ENCODE measurements at places on chromosomes 13 and 19. TPM values are rescaled to one million over a fixed set of nuclear protein-coding genes. Genes with fewer than 3 reads are reported as not detected.

GRCh38 chr19:873561-874041, 14.1 kb downstream of the CFD start:
- DNase-seq: no peak

DNA sequence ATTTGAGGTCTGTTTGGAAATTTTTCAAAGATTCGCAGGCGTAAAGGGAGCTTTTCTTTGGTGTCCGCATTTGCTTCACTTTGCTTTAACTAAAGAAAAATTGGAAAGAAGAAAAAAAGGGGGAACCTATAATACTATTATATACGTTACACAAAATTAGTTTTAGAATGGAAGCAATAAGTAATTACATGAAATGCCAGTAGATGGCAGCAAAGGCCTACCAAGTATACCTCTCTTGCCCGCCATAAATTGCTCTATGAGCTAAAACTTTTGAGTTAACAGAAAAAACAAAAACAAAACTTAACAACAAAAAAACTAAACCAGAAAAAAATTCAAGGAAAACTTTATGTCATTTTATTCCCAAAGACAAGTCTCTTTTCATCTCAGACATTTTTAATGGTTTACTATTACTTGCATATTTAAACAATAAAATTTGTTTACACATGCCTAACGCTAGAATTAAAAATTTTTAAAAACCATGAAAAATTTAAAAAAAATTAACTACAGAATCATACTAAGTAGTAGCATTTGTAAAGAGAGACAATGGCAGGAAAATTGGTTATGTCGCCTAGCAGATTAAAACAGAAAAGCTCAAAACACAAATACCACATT, 271.4 kb downstream of the NALCN start:
- DNase-seq: no peak

GRCh38 chr19:6273701-6274601, 5.8 kb downstream of the MLLT1 start:
- no peak for DNase-seq

The JAK3 gene
- total RNA-seq: 3.5 TPM

The EFNA2 gene
- 14.3 TPM for total RNA-seq

DNA sequence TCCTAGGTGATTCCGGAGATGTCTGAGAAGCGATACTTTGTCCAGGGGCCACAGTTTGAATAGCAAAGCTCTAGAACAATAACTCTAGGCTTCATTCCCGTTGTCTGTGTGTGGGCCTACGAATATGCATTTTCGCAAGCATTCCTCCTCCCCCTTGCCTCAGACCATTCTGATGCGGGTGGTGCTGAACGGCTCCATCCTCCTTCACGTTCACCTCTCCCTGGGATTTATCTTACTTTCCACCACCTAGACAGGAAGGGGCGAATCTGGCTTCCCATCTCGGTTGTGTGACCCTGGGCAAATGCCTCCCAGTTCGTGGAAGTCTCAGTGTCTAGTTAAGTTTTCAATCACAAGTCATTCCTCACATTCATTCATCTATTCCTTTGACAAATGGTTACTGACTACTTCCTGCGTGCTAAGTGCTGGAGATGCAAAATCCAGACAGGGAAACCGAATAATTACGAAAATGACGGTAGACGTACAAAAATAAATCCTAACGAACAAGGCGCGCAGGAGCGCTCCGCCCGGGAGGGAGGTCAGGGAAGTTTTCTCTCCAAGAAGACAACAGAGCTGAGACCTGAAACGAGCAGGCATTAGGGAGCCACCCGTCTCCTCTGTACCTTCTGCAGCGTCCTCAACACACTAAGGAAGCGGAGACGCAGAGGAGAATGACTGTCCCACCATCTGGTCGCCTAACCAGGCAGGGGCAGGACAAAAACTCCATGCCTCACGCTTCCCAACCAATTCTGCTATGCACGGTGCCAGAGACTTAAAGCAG, 1.3 kb upstream of the CNOT3 start:
- DNase-seq: no peak

DNA sequence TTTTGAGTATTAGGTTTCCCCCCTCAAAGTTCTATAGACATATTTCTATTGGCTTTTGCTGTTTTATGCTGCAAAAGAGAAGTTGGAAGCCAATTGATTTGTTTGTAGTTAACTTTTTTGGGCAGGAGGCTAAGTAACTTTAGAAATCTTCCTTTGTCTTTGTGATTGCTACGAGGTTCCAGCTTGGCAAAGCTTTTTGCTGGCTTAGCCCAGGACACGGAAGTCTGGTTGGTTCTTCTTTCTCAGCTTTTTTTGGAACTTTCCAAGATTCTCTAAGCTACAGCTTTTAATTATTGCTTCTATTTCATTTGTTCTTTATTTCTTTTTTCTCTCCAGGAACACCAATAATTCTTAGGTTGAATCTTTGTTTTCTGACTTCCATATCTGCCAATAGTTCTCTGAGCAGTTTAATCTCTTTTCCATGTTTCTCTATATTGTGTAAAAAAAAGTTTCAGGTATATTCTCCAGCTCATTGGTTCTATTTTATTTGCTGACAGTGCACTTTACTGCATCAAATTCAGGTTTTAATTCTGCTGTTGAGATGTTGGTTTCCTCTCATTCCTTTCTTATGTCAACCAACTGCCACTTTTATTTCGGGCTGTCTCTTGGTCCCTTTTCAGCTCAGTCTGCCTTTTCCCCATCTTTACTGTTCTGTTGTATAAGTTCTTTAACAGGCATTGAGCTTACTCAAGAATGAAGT, 27.8 kb downstream of the MBNL2 start:
- no peak for DNase-seq

The SLC25A41 gene
- 0.42 TPM for total RNA-seq

DNA sequence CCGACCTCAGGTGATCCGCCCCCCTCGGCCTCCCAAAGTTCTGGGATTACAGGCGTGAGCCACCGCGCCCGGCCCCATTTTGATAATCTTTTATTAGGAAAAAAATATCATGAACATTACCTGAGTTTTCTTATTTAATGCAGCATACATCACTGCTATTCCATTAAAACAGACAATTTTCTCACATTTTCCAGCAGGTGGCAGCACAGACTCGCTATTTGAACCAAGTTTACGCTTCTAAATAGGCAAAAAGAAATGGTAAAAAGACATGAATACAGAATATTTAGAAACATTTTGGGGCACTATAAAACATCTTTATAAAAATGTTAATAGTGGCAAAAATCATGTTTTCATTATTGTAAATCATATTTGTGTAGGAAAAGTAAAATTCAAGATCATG, 903.1 kb downstream of the SLITRK6 start:
- no peak for DNase-seq

The AMH gene
- 70.2 TPM for total RNA-seq

The PROZ gene
- total RNA-seq: not detected

The PTGIR gene
- total RNA-seq: not detected

DNA sequence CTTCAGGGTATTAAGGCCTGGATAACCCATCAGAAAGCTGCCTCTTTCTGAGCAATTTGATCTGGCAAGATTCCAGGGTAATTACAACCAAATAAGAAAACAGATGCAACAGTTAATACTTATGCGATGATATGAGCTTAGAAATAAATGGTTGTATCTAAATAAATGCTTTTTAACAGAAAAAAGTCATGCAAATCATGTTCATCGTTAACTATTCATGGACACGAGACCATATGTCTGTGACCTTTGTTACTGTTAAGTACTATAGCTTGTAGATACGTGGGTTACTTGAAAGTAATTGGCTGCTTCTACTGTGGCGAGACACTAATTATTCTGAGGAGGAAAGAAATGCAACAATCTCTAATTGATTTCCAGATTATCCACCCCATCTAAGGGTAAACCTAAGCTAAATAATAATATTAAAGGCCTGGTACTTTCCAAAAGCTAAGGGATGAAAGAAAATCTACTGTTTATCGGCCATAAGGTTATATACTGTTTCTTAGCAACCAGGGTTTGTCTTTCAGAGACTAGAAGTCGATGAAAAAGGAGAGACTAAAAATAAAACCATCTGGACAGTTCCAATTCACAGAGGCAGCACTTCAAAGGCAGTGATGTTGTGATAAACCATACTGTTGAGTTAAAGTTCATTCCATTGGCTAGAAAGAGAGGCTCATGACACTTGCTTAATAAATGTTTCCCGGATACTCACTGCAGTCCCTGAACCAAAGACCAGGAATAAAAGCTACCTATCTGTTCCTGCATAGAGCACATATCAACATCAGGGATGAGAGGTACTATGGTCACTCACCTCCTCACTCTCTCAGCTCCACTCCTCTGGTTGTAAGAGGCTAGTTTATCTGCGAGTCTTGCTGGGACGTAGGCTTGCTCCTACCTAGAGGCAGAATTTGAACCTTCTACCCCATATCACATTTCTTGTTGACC, 1.5 kb downstream of the EPSTI1 start:
- DNase-seq: no peak

The UQCR11 gene
- 174 TPM for total RNA-seq

DNA sequence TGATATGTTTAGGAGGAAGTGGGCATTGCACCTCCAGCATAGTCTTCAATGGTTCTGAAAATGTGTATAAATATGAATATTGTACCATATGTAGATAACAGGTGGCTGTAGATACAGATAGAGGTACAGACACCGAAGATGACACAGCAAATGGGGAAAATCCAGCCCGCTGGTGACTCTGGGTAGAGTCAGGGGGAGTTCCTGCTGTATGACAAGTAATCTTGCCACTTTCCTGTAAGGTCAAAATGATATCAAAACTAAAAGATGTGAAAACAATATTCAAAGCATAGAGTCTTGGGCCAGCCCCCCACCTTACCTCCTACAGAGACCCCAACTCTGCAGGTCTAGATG, 17.8 kb downstream of the C2CD4C start:
- no peak for DNase-seq

DNA sequence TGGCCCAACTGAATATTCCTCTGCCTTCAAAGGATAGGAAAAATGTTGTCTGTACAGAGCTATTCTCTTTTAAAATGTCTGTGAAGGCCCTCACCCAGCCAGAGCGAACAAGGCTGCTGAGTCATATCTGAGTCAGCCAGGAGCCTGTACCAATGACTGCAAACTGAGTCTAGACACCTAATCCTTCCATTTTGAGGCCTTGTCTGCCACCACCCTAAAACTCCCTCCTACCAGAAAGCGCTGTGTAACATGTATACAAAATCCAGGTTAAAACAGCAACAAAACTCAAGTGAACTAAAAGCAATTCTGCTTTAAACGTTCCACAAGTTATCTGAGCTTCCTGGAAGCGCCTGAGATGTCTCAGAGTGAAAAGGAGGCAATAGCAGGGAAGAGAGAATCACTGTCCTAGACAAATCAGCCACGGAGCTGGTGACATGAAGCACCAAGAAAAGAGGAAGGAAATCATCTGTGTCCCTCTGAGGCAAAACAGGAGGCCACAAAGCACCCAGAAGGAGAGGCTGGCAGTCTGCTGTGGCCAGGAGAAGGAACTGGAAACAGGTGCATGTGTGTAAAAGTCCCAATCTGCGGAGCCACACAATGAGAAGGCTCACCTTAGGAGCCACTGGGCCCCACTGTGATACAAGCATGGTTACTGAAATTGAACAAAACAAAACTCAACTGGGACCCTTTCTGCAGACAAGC, 10.2 kb downstream of the DHRS12 start:
- no peak for DNase-seq

DNA sequence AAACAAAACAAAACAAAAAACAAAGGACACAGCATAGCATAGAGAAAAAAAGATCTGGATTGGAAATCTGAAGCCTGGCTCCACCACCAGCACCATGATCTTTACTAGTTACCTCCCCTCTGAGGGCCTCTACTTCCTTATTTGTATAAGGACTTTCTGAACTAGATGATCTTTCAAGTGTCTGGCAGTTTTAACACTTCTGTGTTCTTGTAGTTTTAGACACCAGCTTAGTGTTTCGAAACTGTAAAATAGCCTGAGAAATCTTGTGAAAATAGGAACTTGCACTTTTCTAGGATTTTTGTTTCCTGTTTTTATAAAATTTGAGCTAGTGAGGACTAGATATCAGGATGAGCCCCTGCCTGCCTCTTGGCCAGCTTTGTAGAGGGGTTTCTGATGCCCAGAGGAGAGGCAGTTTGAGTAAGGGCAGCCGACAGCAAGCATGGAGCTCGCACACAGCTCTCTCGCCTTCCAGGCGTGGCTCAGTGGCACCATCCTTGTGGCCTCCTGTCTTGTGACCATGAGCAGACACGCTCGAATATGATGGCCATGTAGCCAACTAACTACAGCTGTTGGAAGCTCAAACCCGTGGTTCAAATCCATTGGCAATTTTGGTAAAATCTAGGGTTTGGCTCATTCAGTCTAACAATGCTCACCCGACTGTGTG, 319.0 kb downstream of the KCNRG start:
- DNase-seq: no peak

The DCAF15 gene
- total RNA-seq: 82.5 TPM

The KLF1 gene
- total RNA-seq: 0.37 TPM

DNA sequence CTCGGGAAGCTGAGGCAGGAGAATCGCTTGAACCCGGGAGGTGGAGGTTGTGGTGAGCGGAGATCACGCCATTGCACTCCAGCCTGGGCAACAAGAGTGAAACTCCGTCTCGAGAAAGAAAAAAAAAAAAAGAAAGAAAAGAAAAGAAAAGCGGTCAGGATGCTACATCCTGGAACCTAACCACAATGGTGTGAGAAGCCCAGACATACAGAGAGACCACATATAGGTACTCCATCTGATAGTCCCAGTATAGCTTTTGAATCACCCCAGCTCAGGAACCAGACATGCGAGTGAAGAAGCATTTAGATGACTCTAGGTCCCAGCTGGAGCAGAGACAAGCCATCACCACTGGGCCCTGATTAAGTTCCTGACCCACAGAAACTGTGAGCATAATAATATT, 3.2 kb downstream of the IFNL1 start:
- DNase-seq: no peak

DNA sequence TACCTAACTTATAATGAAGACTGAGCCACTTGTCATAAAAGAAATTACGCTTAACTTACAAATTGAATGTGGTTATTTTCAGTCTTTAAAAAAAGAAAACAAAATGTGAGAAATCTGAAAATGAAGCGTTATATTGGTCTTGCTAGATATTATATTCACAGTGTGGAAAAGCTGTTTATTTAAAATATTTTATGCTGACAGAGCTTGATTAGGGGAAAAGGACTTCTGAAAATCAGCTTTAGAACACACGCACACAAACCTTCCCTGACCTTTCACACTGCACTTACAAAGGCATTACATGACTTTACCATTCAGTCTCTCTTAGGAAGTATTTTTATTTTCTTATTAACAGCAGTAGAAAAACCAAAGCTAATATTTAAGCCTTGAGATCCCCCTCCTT, 461.5 kb downstream of the DIAPH3 start:
- DNase-seq: no peak

The CYP2S1 gene
- total RNA-seq: 159 TPM

The ZNF787 gene
- 55.8 TPM for total RNA-seq

The KASH5 gene
- total RNA-seq: 0.39 TPM

Measured in H9 (cell line).